ENCODE measurements at places on chromosomes 6 and 20.

GRCh38 chr6:134452906-134453305 lies 135.0 kb upstream of the SGK1 start:
- DNase-seq, result no peak

- DNase-seq, result no peak
Observed at GRCh38 chr20:54295686-54296085, 87.8 kb downstream of the PFDN4 start.

DNA sequence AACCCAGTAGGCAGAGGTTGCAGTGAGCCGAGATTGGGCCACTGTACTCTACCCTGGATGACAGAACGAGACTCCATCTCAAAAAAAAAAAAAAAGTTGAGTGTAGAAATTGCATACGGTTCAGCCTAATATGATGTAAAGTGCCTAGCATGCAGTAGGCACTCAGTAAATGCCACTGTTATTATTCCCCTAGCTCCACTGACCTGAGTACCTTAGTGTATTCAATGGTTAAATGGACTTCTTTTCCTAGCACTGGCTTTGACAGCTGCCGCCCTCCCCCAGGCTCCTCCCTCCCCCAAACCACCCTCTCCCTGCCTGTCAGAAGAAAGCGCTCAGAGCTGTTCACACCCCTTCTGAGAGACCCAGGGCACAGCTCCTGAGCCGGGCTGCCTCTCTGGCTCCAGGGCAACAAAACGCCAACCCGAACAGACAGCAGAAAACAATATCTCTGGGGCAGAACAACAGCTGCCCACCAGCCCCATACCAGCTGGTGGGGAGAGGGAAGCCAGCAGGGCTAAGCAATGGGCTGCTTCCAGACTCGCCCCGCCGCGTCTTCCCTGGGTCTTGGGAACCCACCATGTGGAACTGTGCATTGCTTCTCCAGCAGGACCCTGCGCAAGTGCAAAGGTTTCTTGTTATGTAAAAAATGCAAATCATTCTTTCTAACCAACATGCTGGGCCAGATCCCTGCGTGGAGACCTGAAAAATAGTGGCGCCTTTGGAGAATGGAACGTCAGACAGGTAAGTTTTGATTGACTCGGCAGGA lies 4.5 kb downstream of the CPNE5 start:
- peak; percentile 36 for DNase-seq

GRCh38 chr6:157946865-157947532 lies 34.7 kb upstream of the SYNJ2 start:
- no peak for DNase-seq

- DNase-seq, result no peak
Observed at GRCh38 chr6:11404081-11404480, 133.5 kb upstream of the TMEM170B start.

- no peak for DNase-seq
Observed at GRCh38 chr6:41177695-41178094, 14.8 kb upstream of the TREM2 start.

Data from WTC11 (cell line).